ENCODE measurements at places on chromosomes 1 and 21. TPM values are rescaled to one million over a fixed set of nuclear protein-coding genes. Genes with fewer than 3 reads are reported as not detected.

DNA sequence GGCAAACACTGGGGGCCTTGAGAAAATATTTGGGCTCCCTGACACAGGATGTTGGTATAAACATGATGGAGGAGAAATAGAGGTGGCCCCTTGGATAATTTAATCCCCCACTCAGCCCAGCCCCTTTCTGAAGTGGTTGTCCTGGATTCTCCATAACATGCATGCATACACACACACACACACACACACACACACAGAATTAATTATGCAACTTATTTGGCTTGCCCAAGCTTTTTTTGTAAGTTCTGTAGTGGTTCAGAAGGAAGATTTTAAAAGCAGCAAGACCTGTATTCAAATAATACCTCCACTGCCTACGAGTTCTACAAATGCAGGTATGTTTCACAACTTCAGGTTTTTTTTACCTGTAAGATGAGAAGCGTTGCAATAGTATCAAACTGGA lies 15.0 kb downstream of the ATF3 start:
- DNase-seq = no peak

DNA sequence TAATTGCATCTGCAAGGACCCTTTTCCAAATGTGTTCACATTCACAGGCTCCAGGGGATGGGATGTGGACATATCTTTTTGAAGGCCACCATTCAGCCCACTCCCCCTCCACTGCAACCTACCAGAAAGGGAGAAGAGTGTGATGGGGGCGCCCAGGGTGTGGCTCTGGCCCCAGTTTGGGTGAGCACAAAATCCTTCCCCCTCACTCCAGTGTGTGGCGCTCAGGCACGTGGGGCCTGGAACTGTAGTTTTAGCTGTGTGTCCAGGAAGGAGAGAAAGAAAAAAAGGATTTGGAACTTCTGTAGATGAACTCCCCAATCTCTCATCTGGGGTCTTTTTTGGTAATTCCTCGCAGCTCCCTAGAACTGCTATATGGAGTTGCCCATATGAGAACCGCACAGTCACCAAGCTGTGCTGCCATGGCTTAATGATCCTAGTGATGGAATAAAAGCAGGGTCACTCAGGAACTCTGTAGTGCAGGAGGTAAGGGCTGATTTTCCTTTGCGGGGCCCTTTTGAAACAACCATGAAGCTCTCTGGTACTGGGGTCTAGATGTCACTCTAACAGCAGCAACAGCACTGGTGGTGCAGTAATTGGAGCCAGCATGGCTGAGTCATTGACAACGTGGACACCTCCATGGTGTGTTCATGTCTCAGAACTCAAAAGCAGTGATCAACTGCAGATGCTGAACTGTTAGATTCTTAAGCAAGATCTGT lies 17.0 kb downstream of the AGT start:
- DNase-seq = no peak

DNA sequence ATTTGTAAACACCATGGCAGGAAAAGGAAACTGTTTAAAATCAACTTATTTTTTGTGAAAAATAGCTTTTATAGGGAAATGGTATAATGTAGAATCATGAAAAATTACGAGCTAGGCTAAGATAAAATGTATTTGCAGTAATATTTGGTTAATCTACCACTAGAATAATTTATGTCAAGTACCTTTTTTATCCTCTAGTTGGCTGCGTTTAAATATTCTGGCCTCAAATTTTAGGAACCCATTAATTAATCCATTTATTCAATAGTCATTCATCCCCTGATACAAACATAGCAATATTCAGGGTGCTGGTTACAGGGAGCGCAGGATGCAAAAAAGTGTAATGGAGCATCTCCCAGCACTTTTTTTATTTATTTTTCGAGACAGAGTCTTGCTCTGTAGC lies 8.6 kb upstream of the IER5 start:
- DNase-seq = no peak

DNA sequence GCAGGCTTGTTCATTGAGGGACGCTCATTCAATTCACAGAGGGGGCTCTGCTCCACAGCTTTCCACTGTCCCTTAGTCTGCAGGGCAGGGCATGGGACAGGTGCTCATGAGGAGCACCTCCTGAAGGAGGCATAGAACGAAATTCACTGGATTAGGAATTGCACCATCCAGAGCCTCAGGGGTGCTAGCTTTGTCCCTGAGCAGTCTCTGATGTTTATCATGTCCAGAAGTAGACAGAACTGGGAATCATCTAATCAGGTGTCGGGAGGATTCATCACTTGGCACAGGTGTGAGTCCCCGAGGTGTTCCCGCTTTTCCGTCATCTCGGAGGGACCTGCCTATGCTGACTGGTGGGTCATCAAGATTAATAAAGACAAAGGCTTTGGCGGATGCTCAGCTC lies 321.4 kb downstream of the AJAP1 start:
- DNase-seq = no peak

DNA sequence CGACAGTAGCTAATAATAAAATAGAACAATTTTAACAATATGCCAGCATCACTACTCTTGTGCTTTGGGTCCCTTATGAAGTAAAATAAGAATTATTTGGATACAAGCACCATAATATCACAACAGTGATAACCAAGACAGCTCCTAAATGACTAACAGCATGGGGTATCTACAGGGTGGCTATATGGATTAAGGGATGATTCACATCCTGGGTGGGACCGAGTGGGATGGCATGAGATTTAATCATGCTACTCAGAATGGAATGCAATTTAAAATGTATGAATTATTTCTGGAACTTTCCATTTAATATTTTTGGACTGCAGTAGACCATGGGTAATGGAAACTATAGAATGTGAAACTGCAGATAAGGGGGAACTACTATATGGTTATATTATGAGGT lies 28.1 kb upstream of the B3GALNT2 start:
- peak; percentile 76 for DNase-seq

GRCh38 chr1:4595341-4596225 lies 58.8 kb upstream of the AJAP1 start:
- no peak for DNase-seq

DNA sequence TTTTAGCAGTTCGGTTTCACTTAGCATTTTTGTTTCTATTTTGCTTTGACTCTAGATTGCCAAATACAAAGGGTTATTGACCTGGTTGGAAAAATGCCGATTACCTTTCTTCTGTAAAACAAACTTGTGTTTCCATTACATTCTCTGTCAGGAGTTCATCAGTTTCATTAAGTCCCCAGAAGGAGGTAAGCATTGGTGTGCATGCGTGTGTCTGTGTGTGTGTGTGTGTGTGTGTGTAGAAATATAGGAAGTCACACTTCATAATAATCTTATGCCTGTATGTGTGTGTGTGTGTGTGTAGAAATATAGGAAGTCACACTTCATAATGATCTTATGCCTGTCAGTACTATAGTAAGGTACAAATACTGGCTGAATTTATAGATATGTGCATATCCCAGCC lies 10.0 kb downstream of the RGSL1 start:
- no peak for DNase-seq

Gene C2CD4D
- 0.19 TPM for polyA plus RNA-seq

Data from mammary epithelial cell (primary cell).